ENCODE measurements at places on chromosomes 4 and X. TPM values are rescaled to one million over a fixed set of nuclear protein-coding genes. Genes with fewer than 3 reads are reported as not detected.

NR3C2 gene
- 0.18 TPM for polyA plus RNA-seq

CNGA1 gene
- 0.04 TPM for polyA plus RNA-seq

CNKSR2 gene
- polyA plus RNA-seq: 0.32 TPM

GPR143 gene
- polyA plus RNA-seq: not detected

DNA sequence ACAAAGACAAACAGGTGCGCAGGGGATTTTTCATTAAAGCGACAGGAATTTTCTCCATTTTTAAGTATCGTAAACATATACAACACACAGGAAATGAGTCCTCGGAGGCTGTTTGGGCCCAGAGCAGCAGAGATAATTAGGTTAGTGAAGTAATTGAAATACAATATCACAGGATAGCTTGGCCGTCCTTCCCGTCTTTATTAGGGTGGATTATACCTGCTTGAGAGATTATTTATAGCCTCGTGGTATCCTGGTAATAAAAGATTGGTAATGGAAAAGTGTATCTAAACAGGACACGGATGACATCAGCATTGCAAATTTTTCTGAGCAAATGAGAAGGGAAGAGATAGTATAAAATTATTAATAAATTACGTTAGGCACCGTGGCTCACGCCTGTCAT, 68.2 kb downstream of the CRLF2 start:
- no peak for DNase-seq

DNA sequence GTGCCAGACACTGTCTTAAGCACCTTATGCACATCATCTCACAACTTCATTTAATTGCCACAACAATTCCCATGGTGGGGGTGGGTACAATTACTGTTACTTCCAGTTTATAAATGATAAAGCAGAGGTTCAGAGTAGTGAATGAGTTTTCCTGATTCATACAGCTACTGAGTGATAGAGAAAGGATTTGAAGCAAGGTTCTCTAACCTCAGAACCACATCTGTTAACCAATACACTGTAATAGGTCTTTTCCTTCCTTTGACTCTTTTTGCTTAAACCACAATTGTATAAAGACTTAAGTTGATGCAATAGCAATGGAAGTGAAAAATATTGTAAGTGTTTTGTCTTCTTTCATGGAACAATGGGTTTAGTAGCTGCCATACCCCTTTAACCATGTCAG, 43.5 kb upstream of the PAK3 start:
- DNase-seq: no peak

DNA sequence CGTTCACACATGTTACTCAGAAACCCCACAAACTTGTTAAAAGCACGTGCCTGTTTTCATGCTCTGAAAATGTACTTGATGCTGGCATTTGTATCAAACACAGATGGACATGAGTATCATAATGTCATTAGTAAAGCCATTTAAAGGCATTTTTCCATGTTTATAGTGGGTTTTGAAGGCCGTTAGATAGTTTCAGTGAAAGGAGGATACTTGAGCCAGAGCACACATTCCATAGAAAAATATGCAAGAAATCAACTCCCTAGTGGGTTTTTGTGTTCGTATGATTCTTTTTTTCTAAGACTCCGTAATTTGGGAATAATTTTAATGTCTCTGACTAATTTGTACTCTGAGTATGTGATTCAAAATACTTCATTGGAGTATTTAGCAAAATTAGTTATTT, 216.2 kb upstream of the BMP3 start:
- no peak for DNase-seq

DNA sequence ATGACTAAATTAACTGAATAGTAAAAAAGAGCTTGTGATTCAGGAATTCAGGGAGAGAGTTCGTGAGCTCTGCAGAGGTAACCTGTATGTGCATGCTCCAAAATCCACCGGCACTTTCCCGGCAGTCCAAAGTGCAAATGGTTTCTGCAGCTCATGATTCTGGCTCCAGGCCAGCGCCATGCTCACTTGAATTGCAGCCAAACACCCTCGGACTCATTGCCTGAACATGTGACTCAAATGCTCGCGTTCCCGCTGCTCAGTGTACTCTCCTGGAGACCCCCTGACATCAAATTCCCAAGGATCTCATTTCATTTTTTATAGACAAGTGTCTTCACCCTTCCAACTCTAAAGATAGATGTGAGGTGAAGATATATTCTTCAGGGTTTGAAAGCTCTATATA, 44.1 kb upstream of the SH3RF1 start:
- DNase-seq: no peak

GRCh38 chr4:157502656-157503055, 282.1 kb downstream of the GRIA2 start:
- no peak for DNase-seq

- DNase-seq: no peak
Observed at GRCh38 chr4:107131295-107131694, 95.2 kb upstream of the DKK2 start.

- no peak for DNase-seq
Observed at GRCh38 chrX:131734621-131735020, 190.7 kb downstream of the OR13H1 start.

- no peak for DNase-seq
Observed at GRCh38 chrX:130120321-130120731, 10.0 kb upstream of the ELF4 start.

- no peak for DNase-seq
Observed at GRCh38 chr4:6873792-6874461, 35.7 kb upstream of the TBC1D14 start.

- no peak for DNase-seq
Observed at GRCh38 chrX:20461576-20461975, 194.9 kb upstream of the RPS6KA3 start.

- DNase-seq: no peak
Observed at GRCh38 chr4:6008092-6008551, 10.1 kb downstream of the C4orf50 start.

- DNase-seq: no peak
Observed at GRCh38 chrX:2670978-2671377, 20.1 kb upstream of the CD99 start.

DNA sequence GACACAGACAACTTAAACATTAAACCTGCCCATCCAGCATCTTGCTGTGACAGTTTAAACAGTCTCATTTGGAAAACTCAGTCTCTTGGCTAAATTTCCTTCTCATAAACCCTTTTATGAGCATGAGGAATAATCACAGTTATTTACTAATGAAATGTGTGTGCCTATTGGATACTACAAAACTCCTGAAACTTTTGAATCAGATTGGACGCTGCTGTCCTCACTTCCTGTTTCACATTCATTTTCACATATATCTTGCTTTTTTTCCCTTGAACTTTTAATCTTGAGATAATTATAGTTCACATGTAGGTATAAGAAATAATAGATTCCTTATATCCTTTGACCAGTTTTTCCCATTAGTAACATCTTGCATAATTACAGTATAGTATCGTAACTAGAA, 111.7 kb downstream of the CDKL5 start:
- no peak for DNase-seq

GRCh38 chrX:40298572-40299479, 201.1 kb upstream of the BCOR start:
- no peak for DNase-seq

GRCh38 chr4:151729731-151730559, 30.9 kb downstream of the GATB start:
- no peak for DNase-seq

- DNase-seq: no peak
Observed at GRCh38 chrX:40278340-40279090, 180.8 kb upstream of the BCOR start.

- no peak for DNase-seq
Observed at GRCh38 chr4:156775813-156776212, 195.8 kb downstream of the PDGFC start.

- no peak for DNase-seq
Observed at GRCh38 chr4:88911246-88912212, 145.5 kb downstream of the FAM13A start.

GRCh38 chr4:89469930-89470375, 162.4 kb upstream of the GPRIN3 start:
- DNase-seq: peak; percentile 92

All from BJ (cell line).